K562 (cell line): ENCODE measurements at places on chromosomes 16 and 17. TPM values are rescaled to one million over a fixed set of nuclear protein-coding genes. Genes with fewer than 3 reads are reported as not detected.

GRCh38 chr17:64773836-64774761 is 112.0 kb upstream of the SMURF2 start:
- DNase-seq, result peak; percentile 81

GRCh38 chr16:12349936-12350850 is 373.7 kb downstream of the SNX29 start:
- DNase-seq, result peak; percentile 15

GRCh38 chr16:69917311-69917710 is 33.8 kb upstream of the CLEC18A start:
- no peak for DNase-seq

DNA sequence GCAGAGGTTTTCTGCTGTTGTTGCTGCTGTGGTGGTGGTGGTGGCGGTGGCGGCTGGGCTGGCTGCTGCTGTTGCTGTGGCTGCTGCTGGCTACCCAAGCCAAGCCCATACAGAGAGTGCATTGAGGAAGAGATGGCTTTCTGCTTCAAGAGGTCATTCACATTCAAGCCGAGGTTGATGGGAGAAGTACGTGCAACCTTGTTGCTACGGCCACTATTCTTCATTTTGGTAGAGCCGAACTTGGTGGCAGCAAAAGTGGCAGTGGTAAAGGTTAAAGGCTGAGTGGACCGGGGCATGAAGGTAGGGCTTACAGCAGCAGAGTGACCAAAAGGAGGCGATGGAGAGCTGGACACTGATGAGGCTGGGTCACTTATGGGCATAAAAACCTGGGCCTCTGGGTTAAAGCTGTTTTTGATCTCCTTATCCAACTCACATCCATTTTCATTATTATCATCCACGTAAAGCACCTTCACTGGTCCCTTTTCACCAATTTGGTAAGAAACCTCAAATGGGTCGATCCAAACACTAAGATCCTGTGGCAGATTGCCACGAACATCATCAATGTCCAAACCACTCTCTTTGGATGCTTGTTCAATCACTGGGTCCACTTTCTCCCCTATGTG is 2.8 kb downstream of the TOB1 start:
- DNase-seq, result peak; percentile 63

DNA sequence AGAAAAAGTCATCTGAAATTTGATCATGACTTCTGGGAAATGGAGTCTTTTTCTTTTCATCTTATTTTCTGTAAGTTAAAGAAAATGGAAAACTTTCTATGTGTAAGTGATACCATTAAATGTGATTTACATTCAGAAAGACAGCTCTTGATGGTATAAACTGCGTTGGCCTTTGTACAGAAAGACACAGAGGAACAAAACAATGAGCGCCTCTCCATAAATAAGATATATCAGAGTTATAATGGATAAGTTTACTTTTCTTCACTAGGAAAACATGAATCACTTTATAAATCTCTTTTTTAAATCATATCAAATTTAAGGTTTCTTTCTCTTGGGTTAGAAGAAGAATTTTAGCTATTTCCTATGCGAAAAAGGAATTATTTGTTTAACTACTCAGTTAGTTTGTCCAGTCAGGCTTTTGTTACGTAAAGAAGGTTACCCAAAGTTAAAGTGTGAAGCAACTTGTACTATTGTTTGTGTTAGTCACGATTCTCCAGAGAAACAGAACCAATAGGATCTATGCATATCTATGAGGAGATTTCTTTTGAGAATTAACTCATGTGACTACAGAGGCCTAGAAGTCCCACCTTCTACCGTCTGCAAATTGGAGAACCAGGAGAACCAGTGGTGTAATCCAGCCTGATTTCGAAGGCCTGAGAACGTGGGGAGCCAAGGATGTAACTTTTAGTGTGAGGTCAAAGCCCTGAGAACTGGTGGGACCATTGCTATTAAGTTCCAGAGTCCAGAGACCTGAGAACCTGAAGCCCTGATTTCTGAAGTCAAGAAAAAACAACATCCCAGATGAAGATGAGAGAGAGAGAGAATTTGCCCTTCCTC is 295.4 kb upstream of the KCNJ16 start:
- DNase-seq, result no peak

GRCh38 chr17:41402161-41402560 is 4.8 kb upstream of the KRT31 start:
- DNase-seq, result no peak

DNA sequence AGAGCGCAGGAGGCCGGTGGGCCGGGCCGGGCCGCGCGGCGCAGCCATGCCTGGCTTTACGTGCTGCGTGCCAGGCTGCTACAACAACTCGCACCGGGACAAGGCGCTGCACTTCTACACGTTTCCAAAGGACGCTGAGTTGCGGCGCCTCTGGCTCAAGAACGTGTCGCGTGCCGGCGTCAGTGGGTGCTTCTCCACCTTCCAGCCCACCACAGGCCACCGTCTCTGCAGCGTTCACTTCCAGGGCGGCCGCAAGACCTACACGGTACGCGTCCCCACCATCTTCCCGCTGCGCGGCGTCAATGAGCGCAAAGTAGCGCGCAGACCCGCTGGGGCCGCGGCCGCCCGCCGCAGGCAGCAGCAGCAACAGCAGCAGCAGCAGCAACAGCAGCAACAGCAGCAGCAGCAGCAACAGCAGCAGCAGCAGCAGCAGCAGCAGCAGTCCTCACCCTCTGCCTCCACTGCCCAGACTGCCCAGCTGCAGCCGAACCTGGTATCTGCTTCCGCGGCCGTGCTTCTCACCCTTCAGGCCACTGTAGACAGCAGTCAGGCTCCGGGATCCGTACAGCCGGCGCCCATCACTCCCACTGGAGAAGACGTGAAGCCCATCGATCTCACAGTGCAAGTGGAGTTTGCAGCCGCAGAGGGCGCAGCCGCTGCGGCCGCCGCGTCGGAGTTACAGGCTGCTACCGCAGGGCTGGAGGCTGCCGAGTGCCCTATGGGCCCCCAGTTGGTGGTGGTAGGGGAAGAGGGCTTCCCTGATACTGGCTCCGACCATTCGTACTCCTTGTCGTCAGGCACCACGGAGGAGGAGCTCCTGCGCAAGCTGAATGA is 606 bp downstream of the THAP11 start:
- no peak for DNase-seq

DNA sequence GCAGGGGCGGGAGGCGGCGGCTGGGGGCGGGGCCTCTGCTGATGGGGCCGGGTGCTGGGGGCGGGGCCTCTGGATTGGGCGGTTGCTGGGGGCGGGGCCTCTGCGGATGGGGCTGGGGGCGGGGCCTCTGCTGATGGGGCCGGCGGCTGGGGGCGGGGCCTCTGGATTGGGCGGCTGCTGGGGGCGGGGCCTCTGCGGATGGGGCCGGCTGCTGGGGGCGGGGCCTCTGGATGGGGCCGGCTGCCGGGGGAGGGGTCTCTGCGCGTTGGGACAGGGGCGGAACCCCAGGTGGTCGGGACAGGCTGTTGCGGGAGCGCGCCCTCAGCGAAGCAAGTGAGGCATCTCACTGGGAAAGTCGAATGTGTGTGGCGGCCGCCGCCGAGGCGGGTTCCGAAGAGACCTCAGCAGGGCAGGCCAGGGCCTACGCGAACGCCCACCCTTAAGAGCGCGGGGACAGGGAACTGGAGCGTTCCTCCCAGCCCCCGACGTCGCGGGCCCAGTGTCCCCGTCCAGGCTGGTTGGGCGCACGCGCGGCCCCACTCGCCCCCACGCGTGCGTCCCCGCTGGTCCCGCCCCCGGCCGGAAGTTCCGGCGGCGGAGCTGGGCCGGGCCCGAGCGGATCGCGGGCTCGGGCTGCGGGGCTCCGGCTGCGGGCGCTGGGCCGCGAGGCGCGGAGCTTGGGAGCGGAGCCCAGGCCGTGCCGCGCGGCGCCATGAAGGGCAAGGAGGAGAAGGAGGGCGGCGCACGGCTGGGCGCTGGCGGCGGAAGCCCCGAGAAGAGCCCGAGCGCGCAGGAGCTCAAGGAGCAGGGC is at the start of gene STUB1:
Gene STUB1 (plus strand): TSS at position 597 of the 811 bp plus-strand sequence. CDS start 116 bp downstream, at position 713.
- peak; percentile 80 for DNase-seq

CACNB1 gene
- total RNA-seq, result 6.7 and 7.4 TPM in 2 replicates

- no peak for DNase-seq
Measured at GRCh38 chr17:9798724-9799123, 7.3 kb upstream of the DHRS7C start.

DNA sequence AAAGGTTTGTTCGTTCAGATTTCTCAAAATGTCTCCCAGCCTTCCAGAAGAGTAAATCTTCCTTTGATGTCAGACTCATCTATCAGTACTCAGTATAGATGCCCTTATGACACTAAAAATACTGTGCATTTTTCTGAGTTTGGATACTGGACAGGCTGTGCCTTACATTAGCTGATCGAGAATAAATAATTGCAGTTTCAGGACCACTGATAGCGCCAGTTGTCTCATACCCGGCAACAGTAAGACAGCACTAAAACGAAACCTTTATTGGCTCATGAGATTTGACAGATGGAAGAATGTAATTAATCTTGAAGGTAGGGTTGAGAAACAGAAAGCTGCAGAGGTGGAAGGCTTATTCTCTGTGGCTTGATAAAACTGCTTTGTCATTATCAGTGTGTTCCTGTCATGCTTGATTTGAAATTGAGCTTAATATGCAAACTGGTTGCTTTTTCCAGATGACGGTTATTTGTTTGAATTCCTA is 1.2 kb downstream of the ATP6V0A1 start:
- peak; percentile 34 for DNase-seq

GRCh38 chr17:81456798-81457197 is 55.8 kb downstream of the ACTG1 start:
- DNase-seq, result no peak

GRCh38 chr17:50604513-50604912 is 30.2 kb upstream of the ABCC3 start:
- no peak for DNase-seq

NLRC3 gene
- 0.13 and 0.22 TPM in 2 replicates for total RNA-seq

- DNase-seq, result no peak
Measured at GRCh38 chr16:24046442-24046841, 209.7 kb upstream of the CACNG3 start.

GRCh38 chr17:10141436-10141835 is 57.0 kb downstream of the GAS7 start:
- DNase-seq, result no peak

DNA sequence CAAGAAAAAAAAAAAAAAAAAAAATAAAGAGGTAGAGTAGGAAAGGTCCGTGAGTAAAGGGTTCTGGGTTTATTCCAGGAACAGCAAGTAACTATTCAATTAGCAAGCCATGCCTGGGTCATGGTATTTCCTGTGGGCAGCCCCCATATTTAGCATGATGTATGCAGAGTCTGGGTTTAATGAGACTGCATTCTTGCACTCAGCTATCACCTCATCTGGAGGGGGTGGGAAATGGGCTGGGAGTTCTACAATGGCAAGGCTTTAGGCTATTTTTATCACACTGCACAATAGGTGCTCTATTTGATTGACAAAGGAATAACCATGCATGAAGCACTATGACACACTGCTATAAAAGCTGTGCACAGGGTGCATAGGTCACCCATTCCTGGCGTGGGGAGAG is 104.0 kb upstream of the CCL2 start:
- DNase-seq, result no peak

DNA sequence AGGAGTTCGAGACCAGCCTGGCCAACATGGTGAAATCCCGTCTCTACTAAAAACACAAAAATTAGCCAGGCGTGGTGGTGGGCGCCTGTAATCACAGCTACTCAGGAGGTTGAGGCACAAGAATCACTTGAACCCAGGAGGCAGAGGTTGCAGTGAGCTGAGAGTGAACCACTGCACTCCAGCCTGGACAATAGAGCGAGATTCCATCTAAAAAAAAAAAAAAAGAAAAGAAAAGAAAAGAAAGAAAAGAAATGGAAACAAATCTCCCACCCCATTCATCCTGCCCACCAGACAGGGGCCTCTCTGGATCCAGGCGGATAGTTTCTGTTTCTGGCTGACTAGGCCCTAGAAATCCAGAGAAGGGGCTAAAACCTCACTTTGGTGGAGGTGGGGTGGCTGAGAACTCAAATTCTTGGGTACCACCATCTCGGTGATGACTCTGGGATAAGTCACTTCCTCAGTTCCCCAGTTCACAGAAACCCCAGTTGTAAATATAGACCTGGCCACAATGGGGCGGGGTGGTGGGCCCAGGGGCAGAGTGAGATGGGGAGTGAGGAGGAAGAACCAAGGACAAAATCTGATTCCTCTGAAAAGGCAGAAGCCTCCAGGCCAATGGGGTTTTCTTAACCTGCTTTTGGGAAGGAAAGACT is 22.2 kb downstream of the SOCS1 start:
- peak; percentile 63 for DNase-seq

GRCh38 chr17:21183468-21183867 is 30.5 kb downstream of the TMEM11 start:
- no peak for DNase-seq

- DNase-seq, result no peak
Measured at GRCh38 chr17:8696426-8696825, 48.2 kb downstream of the CCDC42 start.

GRCh38 chr16:11254913-11255736 is 879 bp downstream of the SOCS1 start:
- DNase-seq, result peak; percentile 60

DNA sequence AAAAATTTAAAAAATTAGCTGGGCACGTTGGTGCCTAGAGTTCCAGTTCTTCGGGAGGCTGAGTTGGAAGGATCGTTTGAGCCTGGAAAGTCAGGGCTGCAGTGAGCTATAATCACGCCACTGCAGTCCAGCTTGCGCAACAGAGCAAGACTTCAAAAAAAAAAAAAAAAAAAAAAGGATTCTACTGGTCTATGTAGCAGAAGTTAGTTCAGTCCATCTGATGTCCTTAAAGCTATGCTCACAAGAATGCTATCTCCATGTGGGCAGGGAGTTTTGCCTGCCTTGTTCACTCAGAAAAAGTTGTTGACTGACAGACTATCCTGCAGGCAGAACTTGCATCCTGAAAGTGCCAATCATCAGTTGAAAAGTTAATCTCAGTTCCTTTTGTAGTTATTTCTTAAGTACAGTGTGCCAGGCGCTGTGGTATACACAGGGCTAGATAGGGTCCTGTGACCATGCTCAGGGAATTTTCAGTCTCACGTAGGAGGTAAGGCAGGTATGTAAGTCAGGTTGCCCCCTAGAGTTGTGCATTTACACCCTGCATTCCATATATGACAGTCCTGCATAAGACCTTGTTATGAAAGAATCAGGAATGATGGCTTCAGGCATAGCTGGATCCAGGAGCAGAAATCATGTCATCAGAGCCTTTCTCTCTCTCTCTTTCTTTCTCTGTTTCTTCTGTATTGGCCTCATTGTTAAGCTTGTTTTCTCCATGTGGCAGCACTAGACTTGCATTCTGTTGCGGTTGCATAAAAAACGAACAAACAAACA is 7.6 kb downstream of the SYT17 start:
- DNase-seq, result no peak

DNA sequence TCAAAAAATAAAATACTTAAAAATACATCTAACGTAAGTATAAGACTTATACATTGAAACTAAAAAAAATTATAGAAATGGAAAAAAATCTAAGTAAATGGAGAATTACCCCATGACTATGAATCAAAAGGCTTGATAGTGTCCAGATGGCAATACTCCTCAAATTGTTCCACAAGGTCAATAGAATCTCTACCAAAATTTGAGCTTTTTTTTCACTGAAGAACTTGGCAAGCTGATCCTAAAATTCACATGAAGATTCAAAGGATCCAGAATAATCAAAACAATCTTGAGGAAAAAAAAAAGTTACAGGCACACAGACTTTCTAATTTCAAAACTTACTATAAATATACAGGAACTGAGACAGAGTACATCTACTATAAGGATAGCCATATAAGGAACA is 448.4 kb upstream of the CDH11 start:
- no peak for DNase-seq

- no peak for DNase-seq
Measured at GRCh38 chr17:14730821-14731220, 429.9 kb downstream of the HS3ST3B1 start.

- DNase-seq, result no peak
Measured at GRCh38 chr16:70157477-70158260, 15.9 kb upstream of the CLEC18C start.

GCGR gene
- not detected in 2 replicates for total RNA-seq

- DNase-seq, result no peak
Measured at GRCh38 chr16:75111961-75112733, 4.4 kb downstream of the LDHD start.
